Pulmonary artery endothelial cell (primary cell): ENCODE measurements at places on chromosomes 6 and 20.

- DNase-seq = no peak
Observed at GRCh38 chr20:32528171-32528891, 56.8 kb downstream of the NOL4L start.

DNA sequence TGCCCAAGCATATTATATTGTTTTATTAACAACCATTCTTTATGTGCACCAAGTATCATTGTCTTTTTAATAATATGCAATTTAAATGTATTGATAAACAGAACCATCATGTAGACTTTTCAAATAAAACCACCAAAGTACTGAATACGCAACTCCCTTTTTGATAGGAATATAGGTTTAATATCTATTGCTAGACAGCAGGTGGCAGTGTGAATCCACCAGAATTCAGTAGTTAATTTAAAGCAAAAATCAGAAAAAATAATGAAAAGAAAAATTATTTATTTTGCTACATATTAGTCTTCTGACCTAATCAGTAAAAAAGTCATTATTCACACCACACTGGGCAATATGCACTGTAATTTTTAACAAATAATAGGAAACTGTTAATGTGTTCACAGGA lies 143.7 kb downstream of the KLHL32 start:
- DNase-seq = no peak

DNA sequence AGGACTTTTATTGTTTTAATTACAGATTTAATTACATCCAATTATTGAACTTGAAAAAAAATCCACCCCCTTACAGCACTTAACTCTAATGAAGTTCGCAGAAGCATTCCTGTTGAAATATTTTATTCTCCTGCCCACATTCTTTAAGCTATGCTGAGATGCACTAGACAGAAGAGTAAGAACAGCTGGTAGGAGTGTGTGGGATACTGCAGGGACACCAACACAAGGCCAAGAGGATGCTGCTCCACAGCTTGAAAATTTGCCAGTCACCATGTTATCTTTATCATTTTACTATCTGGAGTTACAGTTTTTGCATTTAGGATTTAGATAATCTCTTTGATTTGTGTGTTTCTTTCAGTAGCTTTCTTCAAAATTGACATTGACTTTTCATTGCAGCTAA lies 180.7 kb downstream of the EPHA7 start:
- DNase-seq = no peak

GRCh38 chr20:47127999-47128398 lies 228.5 kb downstream of the ZMYND8 start:
- no peak for DNase-seq

DNA sequence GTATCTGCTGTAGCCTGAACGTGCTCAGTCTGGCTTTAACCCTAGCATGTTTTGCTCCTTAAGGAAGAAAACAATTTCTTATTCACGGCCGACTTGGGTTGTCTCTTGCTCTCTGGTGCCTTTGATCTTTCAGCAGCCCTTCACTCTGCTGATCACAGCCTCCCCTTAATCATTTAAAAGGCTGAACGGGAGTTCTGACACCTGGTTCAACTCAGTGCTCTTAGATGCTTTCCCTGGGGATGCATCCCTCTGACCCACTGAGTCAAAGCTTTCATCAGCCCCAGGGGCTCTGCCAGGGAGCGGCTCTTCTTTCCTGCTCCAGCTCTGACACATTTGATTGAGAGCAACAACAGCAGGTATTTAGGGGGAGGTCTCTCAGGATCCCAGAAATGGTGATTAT lies 79.0 kb upstream of the FYN start:
- no peak for DNase-seq

DNA sequence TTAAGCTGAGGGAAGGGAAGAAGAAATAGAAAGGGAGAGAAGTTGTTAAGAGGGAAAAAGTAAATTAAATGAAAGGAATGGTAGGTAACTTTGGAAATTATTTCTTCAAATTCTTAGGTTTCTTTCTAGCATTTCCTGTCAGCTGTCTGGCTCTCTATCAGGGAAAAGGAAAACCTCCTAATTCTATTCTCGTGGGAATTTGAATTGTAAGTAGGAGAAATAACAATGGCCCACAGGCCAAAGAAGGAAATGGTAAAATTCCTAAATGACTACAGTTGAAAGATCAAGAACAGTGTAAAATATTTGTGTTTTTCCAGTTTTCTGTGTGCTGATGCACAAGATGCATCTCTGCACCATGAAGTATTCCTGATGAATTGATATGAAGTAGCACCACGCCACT lies 173.0 kb downstream of the IBTK start:
- DNase-seq = no peak

DNA sequence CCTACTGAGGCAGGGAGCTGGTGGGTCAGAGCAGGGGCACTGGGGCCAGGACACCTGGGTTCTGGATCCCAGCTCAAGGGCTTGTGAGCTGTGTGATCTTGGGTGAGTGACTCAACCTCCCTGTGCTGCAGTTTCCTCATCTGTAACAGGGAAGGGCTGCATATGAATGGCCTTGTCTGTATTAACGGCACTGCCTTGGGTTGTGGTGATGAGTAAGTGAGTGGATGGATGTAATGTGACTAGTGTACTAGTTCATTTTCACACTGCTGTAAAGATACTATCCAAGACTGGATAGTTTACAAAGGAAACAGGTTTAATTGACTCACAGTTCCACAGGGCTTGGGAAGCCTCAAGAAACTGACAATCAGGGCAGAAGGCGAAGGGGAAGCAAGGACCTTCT lies 233.5 kb downstream of the TAF4 start:
- no peak for DNase-seq

DNA sequence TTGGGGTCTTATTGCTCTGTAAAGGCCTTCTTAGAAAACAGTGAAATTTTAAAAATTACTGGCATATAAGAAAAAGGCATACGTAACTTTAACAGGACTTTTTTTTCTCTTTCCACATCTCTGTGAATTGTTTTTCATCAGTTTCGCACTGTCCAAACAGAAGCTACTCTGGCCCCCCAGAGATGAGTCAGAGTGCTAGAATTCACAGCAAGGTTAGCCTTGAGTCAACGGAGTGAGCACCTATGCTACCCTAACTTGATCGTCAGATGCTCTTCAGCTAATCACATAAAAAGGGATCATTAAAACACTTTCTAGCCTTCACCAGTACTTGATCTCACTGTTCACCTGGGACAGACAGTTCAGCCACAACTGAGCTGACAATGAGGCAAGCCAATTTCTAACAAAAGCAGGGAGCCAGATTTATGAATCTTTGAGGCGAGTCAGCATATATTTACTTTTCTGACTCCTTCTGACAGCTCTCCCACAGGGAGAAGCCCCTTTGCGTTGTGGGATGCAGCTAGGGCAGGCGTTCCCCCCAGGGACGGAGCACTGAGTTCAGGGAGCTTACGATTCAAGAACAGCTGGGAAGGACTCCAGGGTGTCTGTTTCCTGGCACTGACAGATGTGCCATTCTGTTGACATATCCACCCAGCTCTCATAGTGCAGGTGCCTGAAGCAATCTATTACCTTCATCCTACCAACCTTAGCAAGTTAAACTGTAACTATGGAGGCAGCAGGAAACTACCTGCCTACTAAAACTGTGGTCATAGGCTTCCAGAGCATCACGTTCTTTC lies 46.4 kb upstream of the SPDEF start:
- no peak for DNase-seq

- no peak for DNase-seq
Observed at GRCh38 chr6:52307900-52308372, 23.4 kb upstream of the MCM3 start.

GRCh38 chr6:80932359-80932758 lies 820.1 kb downstream of the TENT5A start:
- DNase-seq = no peak

GRCh38 chr6:90431576-90431975 lies 134.9 kb upstream of the BACH2 start:
- DNase-seq = no peak

DNA sequence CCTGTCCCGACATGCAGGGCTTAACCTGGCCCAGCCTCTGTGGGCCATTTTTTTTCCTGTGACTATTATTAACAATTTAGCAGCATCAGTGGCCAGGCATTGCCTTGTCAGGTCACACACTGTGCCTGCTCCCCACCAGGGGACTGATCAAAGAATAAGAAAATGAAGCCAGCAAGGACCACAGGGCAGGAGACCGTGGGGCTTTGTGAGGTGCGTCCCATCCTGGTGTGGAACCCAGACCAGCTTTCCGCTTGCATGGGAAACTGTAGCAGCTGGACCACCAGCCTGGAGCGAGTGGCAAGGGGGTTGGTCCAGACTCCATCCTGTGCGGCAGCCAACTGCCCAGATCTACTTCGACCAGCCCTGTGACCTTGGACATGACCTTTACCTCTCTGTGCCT lies 218.3 kb downstream of the ANKRD60 start:
- no peak for DNase-seq

GRCh38 chr6:48075181-48075580 lies 35.8 kb downstream of the PTCHD4 start:
- DNase-seq = no peak

GRCh38 chr20:38658879-38659596 lies 57.4 kb downstream of the ARHGAP40 start:
- DNase-seq = no peak

DNA sequence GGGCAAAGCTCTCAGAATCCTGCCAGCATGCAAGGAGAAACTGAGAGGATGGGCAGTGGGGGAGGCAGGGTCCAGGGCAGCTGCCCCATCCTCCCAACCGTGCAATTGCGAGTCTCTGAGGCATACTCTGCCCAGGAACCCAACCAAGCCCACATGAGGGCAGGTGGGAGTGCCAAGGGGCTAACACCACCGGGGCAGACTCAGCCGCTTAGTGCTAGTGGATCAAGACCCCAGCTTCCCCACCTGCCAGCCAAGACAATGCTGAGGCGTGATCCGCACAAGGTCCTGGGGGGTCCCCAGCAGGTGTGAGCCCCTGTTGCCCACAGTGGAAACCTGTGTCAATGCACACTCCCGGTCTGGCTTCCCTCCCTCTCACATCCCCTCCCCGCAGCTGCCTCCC lies 48.5 kb upstream of the ENTPD6 start:
- DNase-seq = no peak

DNA sequence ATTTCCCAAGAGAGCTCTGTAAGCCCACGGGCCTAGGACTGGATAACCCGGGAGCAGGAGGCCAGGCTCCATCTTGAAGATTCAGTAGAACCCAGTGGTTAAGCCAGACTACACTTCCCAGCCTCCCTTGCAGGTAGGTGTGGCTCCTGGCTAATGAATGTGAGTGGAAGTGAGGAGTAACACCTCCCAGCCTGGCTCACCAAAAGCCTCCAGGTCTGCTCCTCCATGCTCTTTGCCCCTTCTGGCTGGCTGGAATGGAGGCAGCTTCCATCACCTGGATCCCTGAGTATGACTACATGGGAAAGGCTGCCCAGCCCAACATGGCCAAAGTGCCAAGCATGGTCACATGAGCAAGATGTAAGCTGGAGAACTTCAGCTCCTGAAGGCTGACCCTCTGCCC lies 9.7 kb downstream of the LRRN4 start:
- no peak for DNase-seq

DNA sequence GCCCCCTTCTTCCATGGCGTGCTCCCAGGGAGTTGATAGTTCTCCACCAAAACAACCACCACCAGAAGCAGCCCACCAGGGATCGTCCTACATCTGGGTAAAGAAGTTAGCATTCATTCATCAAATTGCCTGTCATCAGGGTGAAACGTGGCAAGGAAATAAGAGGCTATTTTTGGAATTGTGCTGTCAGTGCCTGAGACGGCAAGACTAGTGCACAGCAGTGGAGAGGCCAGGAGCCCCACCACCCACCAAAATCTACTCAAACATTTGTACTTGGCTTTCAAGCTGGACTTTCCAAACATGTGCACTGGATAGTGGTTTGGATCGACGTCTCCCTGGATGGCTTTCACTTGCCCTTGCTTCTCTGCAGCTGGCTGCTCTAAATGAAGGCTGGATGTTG lies 44.8 kb downstream of the TXNDC5 start:
- no peak for DNase-seq

DNA sequence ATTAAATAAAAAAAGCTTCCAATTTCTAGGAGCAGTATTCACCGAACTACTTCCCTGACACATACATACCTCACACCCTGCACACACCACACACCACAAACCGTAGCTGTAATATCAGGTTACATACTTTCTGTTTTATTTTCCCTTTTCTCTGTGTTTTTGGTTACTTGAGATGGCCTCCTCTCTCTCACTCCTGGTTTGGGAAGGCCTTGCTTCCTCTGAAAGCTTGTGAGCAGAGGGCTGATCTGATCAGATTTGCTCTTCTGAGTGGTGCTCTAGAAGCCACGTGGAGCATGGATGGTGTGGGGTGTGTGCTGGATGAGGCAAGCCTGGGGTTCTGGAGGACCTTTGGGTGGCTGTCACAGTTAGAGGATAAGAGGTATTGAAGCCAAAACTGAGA lies 20.9 kb downstream of the UTRN start:
- DNase-seq = no peak

DNA sequence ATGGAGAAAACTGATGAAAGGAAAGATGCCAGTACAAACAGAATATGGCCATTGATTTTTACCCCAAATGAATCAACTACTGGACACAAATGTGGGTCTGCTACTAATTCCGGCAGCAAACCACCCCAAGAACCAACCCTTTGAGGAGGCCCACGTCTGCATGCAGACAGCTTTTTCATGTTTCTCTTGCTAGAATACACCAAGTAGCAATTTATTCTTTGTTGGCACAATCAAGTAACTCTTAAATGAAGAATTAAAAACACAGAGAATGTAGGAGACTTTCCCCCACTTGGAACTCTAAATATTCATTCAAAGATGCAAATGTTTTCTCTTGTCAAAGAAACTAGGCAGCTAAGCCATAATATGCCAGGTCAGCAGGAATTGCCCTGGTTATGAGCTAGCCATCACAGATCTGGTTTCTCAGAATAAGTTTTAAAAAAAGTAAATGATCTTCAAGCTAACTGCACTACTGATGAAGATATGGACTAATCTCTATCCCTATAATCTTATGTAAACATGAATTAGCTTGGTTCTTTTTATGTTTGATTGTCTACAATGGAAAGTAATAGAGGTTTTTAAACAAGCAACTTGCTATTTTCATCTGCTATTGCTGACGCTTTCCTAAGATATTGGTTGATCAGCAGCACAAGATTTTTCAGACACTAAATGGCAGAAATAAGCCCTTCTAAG lies 163.1 kb upstream of the THEMIS start:
- no peak for DNase-seq

DNA sequence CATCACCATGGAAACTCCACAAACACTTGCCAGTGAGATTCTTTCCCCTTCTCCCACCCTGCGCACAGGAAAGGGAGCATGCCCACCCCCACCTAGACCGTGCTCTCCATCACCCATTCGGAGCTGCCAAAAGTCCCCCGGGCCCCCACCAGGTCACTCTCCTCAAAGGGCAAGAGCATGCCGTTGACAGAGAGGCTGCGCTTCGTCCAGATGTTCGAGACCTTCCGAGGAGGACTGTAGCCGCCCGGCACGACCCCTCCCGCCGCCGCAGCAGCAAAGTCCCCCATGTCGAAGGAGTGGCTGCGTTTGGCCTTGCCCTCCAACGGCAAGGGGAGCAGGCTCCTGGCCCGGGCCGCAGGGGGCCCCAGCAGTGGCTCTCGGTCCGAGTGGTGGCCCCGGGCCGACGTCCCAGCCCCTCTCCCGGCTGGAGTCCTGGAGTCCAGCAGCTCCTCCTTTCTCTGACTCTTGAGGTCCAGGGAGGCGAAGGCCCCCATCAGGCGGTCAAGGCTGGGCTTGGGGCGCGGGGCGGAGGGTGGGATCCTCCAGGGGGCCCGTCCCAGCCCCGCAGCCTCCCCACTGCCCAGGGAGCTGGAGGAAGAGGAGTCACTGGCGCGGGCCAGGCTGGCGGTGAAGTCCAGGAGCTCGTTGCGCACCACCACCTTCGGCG lies 195.2 kb downstream of the LRFN2 start:
- no peak for DNase-seq
